ENCODE measurements at places on chromosomes 1 and 21. TPM values are rescaled to one million over a fixed set of nuclear protein-coding genes. Genes with fewer than 3 reads are reported as not detected.

CDK11A gene
- total RNA-seq, result 27.9 TPM

KIF26B gene
- total RNA-seq, result 0.31 TPM

ZBTB8B gene
- not detected for total RNA-seq

AGMAT gene
- 2.8 TPM for total RNA-seq

ANKRD34A gene
- total RNA-seq, result 0.42 TPM

MAN1A2 gene
- total RNA-seq, result 48.9 TPM

C8B gene
- total RNA-seq, result not detected

ZNF695 gene
- total RNA-seq, result 0.52 TPM

FCRL6 gene
- total RNA-seq, result 15.2 TPM
